ENCODE measurements at places on chromosomes 2 and 18.

DNA sequence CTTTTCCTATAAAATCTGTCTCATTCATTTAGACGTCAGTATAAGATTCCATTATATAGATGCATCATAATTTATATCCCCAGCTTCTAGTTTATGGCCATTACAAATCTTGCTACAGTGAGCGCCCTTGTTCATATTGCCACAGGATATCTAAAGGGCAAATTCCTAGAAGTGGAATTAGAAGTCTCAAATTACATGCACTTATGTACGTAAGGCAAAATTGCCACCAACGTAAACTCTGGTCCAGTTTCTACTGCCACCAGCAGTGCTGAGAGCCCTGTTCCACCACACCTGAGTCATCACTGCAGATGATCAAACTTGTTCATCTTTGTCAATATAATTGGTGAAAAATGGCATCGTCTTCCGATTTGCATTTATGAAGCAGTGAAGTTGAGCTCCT lies 90.9 kb upstream of the ID2 start:
- DNase-seq = no peak

GRCh38 chr2:213640738-213641425 lies 356.6 kb downstream of the SPAG16 start:
- no peak for DNase-seq

- no peak for DNase-seq
Observed at GRCh38 chr2:153557714-153558113, 79.2 kb upstream of the RPRM start.

DNA sequence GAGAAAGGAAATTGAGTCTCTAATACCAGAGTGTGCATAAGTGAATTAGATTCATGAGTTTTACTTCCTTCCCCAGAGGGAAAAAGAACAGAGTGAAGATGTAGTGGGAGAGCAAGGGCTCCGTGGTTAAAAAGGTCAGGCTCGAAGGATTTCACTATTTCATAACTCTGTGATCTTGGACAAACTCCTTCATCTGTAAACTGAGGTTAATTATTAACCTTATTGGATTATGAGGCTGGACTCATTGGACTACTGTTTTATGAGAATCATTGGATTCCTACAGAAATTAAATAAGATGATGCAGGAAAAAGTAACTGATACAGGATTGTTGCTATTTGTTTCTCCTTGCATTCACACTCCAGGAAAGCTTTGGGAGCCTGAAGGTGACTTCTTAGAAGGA lies 45.0 kb downstream of the SRD5A2 start:
- DNase-seq = no peak

DNA sequence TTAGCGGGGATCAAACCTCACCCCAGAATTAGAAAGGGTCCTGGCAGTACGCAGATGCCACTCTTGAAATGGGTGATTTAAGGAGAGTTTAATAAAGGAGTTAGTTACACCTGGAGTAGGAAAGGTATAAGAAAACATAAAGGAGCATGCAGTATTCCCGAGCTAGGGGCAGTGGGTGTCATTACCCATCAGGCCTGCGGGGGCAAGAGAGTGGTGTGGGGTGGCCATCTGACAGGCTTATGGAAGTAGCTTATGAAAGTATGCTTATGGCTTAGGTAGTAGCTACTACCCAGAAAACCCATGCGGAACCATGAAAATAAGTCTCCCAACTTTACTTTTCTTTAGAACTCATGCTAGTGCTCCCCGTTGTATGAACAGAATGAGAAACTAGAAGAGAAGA lies 568.9 kb upstream of the ACVR2A start:
- peak; percentile 7 for DNase-seq

- DNase-seq = no peak
Observed at GRCh38 chr2:10924441-10924840, 12.7 kb downstream of the KCNF1 start.

DNA sequence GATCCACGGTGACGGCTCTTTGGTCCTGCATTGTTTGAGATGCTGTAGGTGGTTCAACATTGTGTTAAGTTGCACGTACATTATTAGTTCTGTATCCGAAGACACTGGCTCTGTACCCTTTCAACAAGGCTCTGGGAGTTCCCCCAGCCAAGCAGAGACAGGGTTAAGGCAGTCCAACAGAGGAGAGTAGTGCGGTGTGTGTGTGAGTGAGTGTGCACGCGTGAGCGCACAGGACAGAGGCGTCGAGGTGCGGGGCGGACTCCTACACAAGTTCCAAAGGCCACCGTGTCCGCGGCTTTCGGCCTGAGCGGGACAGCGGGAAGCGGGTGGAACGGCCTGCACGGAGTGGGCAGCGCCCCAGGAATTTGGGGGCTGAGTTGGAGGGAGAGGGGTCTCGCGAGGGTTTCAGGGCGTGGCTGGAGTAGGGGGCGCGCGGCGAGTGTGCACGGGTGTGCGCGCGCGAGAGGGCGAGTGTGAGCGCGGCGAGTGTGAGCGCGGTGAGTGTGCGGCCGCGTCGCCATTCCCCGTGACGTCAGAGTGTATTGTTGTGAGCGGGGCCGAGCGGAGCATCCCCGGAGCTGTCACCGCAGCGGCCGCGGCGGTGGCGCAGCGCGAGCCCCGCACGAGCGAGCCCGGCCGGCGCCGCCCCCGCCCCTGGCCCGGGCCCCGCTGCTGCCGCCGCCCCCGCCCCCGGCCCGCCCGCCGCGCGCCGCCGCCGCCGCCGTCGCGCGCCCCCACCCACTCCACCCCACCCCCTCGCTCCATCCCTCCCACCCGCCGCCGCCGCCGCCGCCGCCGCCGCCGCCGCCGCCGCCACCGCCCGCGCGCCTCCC lies at the start of gene ASXL3:
TSS of gene ASXL3 (plus strand) at position 535 of the 833 bp plus-strand sequence. CDS start 413 bp downstream, outside the sequence.
- DNase-seq = peak; percentile 23

GRCh38 chr18:8696749-8697211 lies 8.6 kb upstream of the MTCL1 start:
- DNase-seq = peak; percentile 75

GRCh38 chr2:174343623-174344455 lies 9.1 kb downstream of the SP9 start:
- no peak for DNase-seq

DNA sequence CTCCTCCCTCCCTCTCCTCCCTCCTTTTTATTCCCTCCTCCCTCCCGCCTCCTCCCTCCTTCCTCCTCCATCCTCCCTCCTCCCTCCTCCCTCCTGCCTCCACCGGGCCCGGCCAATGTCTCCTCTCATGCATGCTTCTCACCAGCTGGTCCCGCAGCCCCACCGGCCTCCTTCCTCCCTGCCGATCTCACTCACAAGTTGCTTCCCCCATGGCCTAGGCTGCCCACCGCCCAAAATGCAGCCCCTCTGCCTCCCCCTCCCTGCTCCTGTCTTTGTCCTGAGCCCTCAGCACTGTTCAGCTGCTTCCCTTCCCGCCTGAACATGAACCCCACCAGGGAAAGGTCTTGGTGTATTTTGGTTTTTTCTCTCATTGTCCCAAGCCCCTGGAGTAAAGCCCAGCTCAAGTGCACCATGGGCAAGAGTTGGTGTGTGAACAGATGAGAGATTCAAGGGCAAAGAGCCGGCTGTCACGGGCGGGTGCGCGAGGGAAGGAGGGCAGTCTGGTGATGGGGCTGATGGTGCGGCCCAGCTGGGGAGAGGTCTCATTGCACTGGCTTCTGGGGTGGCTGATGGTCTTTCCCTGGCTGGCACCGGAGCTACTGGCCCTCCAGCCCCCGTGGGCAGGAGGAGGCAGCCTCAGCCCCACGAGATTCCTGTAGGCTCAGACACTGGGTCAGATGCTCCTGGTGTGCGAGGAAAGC lies 117.6 kb downstream of the TWIST2 start:
- DNase-seq = no peak

GRCh38 chr18:63234841-63235240 lies 84.7 kb downstream of the BCL2 start:
- no peak for DNase-seq

DNA sequence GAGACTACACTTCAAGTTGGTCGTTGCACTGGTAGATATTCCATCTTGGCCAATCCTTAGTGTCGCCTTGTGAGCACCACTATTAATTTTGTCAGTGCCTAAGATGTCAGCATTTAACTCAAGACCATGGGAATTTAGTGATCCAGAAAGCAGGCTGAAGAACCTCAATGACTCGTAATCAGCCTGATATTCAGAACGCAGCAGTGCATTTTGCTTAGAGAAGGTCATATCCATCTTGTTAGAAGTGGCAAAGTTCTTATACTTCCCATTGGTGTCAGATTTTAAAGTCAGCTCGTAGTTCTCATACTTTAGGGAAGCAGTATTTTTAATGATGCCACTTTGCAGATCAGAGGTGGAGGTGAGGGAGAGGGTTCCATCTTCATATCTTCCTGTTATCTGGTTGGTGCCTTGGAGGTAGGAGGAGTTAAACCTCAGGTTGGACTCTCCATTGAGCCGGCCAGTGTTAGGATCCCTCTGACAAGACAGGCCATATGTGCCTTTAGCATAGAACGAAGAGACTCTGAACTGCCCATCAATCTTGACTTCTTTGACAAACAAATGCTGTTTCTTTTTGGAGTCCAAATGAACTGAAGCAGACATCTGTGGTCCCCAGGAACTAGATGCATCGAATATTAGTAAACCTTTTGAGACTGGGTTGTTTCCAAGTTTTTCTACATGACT lies 31.9 kb downstream of the APOB start:
- DNase-seq = no peak

GRCh38 chr2:86286516-86286915 lies 50.9 kb downstream of the REEP1 start:
- no peak for DNase-seq

DNA sequence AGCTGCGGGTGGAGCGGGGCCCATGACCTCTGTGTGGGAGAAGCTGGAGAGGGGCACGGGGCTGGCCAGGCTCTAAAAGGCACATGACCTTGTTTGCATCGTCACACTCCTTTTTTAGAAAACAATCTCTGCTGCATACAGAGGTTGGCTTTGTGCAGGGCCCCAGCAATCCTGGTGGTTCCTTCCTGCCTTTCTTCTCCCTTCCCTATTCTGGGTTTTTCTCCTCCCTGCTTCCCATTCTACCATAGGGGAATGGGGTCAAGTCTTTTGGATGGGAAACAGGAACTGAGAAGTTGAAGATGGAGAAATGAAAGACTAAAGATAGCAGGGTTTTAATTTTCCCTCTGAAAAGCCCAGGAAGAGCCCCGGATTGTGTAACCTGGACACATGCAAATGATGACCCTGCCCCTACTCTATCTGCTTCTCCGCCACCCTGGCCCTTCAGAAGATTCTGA lies 53.9 kb downstream of the ASAP2 start:
- no peak for DNase-seq

DNA sequence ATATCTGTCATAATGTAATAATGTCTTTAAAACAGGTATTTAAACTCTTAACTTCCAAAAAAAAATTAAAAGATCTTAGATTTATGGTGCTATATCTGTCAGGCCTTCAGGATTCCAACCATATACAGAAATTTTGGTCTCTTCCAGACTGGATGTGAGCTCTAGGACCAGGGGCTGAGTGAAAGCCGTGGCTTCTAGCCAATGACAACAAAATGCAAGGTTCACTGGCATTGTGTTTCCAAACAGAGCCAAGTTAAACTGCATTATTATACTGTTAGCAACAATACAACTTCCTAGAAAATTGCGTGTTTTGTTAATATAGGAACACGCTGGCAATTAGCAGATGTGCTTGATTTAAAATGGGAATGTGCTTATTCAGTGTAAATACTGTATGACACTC lies 809.8 kb upstream of the SOX11 start:
- no peak for DNase-seq

DNA sequence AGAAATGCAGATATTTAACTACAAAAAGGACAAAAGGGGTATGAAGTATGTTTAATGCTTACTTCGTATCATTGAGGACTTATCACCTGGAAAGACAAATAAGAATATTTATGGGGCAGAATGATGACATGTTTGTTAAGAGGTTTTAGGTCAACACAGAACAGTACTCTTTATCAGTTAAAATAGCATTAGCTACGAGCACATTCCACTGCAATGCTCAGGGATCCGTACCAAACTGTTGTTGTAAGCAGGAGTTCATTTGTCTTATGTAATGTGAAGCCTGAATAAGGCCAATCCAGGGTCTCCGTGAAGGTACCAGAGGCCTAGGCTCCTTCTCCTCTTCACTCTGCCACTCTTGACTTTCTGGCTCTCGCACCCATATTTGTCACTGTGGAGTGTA lies 465.7 kb upstream of the NRP2 start:
- DNase-seq = no peak

- no peak for DNase-seq
Observed at GRCh38 chr18:48228301-48228715, 180.9 kb downstream of the ZBTB7C start.

DNA sequence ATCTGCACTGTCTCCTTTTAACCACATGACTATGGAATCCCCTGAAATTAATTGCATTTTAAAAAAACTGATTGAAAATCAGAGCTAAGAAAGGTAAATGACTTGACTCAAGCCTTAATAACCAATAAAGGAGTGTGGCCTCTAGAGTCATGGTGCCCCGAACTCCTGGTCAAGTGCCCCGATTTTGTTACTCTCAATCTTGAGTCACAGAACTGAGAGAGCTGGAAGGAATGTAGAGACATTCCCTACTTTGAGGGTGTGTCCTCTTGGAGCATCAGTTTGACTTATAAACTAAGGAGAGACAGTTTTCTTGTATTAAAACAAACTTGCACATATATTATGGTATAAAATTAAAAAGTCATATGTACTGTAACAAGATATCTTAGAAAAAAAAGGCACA lies 2.4 kb downstream of the WDR43 start:
- no peak for DNase-seq

DNA sequence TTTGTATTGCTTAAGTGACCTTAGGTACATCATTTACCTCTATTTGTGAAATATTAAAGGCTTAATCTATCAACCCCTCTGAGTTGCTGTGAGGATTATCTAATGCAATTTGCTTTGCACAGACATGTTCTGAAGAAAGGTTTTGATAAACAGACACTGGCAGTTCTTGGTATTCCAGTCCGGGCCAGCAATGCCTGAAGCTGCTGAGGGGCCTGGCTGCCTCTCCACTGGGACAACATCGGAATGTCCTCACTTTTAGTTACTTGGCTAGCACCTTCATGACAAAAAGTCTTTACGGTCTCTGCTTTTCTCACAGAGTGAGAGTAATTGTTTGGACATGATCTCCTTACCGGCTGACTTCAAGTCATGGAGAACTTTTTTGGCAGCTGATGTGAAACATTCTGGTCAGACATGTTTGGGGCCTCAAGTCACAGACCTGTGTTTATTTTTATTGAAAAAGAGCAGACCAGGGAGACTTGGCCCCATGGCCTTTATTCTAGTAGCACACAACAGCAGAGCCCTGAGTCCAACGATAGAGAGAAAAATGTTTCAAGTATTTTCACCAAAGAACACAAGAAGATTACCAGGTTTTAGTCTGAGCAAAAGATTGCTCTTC lies 1112.3 kb upstream of the FANCL start:
- no peak for DNase-seq

Data from OCI-LY7 (cell line).